Breast epithelium (tissue), 4 donors: ENCODE measurements at places on chromosomes 7 and 10. TPM values are rescaled to one million over a fixed set of nuclear protein-coding genes. Genes with fewer than 3 reads are reported as not detected.

TYW1B gene
- total RNA-seq, result 10.2 TPM

CPA1 gene
- total RNA-seq, result not detected

DGKI gene
- total RNA-seq, result 2.9 TPM

- no peaks in the 10 kb centered on the region for H3K4me1 ChIP-seq
- H3K27me3 ChIP-seq, result no peaks in the 10 kb centered on the region
- no peaks in the 10 kb centered on the region for H3K36me3 ChIP-seq
- no peak overlapping the region for H3K27ac ChIP-seq
- DNase-seq, result no peak
These were observed 69.5 kb downstream of the TCERG1L start for GRCh38 chr10:131242007-131242406.

GRCh38 chr10:816091-816477, 115.4 kb downstream of the LARP4B start:
- no peaks in the 10 kb centered on the region for H3K36me3 ChIP-seq
- no peaks in the 10 kb centered on the region for H3K27me3 ChIP-seq
- H3K4me3 ChIP-seq, result no peak overlapping the region

- no peaks in the 10 kb centered on the region for H3K27me3 ChIP-seq
- no peak overlapping the region for H3K27ac ChIP-seq
- no peaks in the 10 kb centered on the region for H3K4me1 ChIP-seq
- H3K4me3 ChIP-seq, result no peak overlapping the region
- no peaks in the 10 kb centered on the region for H3K36me3 ChIP-seq
- no peak for DNase-seq
These were observed 83.9 kb downstream of the JAZF1 start for GRCh38 chr7:28096713-28097112.
